ENCODE measurements at places on chromosomes 16 and 17. TPM values are rescaled to one million over a fixed set of nuclear protein-coding genes. Genes with fewer than 3 reads are reported as not detected.

- no peak for DNase-seq
Observed at GRCh38 chr17:43864161-43864984, 17.4 kb downstream of the CD300LG start.

Gene CHST4
- not detected for total RNA-seq

- no peak for DNase-seq
Observed at GRCh38 chr17:66319226-66319625, 16.8 kb downstream of the PRKCA start.

Gene RPGRIP1L
- 9.6 TPM for total RNA-seq

GRCh38 chr16:79076047-79076767, 524.3 kb downstream of the MAF start:
- no peak for DNase-seq

Gene DNAI2
- not detected for total RNA-seq

- no peak for DNase-seq
Observed at GRCh38 chr16:31265329-31266245, 5.8 kb downstream of the ITGAM start.

DNA sequence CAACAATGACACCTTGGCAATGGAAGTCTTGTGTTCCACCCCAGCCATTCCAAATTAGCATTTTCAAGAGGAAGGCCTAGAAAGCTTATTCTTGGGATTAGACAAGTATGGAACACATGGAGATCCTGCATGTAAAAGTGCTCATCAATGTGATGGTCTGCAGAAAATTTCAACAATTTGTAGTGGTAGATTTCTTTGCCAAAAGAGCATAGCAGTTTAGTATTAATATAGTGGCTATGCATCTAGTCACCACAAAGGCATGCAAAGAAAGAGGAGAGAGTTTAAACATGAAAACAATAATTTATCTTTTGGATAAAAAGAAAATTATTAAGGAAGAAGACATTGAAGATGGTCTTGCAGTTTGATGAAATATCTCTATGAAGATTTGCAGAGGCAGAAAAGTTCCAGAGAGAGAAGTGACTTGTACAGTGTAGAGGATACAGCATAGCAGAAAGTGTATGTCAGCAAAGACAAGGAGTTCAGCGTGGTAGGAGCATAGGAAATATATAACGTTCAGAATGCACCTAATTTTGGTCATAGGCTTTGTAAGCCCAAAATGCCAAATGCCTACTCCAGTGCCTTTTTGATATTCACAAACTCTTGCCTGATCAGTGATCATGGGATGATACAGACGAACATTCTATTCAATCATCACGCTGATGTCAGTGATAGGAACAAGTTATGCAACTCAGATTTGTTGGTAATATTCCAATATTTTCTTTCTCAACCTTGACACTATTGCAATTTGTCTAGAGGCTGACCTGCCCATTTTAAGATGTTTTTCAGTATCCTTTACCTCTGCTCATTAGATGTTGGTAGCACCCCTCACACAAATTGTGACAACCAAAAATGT, 727.9 kb upstream of the SOX9 start:
- no peak for DNase-seq

Gene STAT5A
- total RNA-seq: 1.6 TPM

GRCh38 chr17:70041061-70041460, 34.0 kb upstream of the KCNJ16 start:
- DNase-seq: no peak

Gene TP53TG3C
- not detected for total RNA-seq

Gene PLA2G10
- not detected for total RNA-seq

DNA sequence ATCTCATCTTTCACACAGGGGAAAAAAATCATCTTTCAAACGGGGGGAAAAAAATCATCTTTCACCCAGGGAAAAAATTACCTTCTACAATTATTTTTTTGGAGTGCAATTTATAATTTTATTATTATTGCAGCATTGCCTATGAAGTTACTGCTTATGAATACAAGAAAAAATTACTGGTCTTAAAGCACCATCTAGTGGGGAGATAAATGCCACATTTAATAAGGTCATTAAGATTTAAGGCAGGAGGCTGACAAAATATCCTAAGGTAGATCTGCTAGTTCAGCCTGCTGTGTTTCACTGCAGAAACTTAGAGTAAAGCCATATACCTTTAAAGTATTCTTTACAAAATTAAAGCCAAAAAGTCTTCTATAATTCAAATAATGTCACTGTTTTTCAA, 13.7 kb downstream of the SHCBP1 start:
- DNase-seq: peak; percentile 62

- DNase-seq: no peak
Observed at GRCh38 chr16:56295739-56296527, 104.6 kb downstream of the GNAO1 start.

DNA sequence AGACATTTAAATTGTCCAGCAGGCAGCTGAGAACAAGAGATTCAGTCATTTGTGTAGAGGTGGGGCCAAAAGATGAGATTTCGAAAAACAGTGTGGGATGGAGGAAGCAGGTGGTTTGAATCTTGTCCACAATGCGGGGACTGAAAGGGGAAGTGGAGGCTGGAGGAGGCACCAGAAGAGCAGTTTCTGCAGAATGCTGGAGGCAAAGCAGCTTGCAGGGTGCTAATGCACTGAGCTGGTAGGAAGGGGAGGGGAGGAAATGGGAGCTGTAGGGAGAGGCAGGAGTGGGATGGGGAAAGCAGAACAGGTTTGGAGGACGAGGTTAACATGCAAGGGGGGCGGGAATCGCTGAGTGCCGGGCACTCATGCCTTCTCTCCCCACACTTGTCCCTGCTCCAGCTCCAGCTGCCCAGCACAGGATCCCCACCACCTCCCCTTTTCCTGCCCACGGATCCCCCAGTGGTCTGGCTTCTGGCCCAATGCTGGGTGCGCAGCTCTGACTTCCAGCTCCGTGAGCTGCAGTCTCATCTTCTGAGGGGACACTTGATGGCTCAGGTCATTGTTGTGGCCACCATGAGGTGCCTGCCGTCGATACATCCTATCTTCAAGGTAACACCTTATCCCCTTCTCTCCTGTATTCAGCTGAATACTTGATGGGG, 9.4 kb downstream of the C17orf100 start:
- DNase-seq: no peak

Gene CCDC40
- 2.6 TPM for total RNA-seq

Measured in NCI-H460 (cell line).